Activated naive CD8-positive, alpha-beta T cell treated with anti-CD3 and anti-CD28 coated beads, Interleukin-2, amount 50 U/mL, for 24 hours (primary cell): ENCODE measurements at places on chromosomes 7 and 10.
A peak's percentile ranks its signal among the peaks of the same experiment; 100 is the strongest.

DNA sequence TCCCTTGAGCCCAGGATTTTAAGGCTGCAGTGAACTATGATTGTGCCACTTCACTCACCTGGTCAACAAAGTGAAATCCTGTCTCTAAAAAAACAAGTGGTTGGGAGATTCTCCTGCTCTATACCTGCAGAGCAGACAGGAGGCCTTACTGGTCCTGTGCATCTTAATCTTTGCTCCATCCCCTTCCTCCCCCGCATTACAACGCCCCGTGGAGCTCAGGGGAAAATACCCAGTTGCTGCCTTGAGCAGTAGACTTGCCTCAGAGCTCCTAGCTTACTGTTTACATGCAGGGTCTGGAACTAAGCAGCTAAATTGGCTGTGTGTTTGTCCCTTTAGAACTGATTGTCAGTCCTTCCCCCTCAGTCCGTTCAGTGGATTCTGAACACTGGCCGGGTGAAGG, 123.8 kb upstream of the KMT2E start:
- DNase-seq: no peak

DNA sequence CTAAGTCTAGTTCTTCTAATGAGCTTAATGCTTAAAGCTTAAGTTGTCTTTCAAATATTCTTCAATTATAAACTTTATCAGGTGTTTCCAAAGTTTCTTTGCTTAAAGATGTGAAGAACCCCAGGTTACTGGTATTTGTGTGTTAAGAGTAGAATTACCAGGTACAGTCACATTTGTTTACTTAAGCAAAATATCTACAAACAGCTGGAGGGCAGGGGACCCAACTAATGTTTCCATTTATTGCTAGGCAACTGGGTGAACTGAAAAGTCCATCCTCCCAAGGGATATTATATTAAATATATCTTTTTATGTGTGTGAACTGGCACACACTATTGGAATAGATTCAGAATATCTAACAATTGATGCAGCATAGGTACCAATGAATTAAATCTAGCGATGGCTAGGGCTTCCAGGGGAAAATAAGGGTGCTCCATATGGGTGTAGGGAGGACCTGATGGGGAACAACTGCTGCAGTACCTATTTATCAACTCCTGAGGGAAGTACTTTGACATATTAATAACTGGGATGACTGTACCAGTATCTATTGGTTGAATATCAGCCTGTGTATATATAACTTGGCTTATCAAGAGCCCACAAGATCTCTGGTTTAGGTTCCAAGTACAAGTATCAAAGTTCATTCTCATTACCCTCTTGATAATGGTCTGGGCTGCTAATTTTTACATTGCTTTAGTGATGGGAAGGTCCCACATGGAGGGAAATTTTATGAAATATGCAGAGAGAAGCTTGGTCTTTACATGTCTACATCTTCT, 10.3 kb upstream of the AGR3 start:
- DNase-seq: no peak

DNA sequence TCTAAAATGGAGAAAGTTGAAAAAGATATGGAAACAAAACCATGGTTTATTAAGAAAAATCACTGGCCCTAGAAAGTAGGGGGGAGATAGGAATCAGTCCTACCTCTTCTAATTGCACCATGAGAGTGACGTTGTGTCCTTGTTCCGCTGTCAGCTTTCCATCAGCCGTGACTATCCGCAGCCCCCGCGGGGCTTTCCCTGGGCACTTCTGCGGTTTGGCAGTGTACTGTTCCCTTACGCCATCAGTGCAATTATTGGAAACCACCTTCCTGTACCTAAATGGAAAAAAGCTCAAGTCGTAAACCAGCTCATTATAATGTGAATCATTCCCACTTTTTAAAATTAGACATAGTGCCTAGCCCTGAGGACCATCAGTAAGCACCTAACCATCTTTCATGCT, 512.2 kb downstream of the SORCS1 start:
- DNase-seq: no peak

DNA sequence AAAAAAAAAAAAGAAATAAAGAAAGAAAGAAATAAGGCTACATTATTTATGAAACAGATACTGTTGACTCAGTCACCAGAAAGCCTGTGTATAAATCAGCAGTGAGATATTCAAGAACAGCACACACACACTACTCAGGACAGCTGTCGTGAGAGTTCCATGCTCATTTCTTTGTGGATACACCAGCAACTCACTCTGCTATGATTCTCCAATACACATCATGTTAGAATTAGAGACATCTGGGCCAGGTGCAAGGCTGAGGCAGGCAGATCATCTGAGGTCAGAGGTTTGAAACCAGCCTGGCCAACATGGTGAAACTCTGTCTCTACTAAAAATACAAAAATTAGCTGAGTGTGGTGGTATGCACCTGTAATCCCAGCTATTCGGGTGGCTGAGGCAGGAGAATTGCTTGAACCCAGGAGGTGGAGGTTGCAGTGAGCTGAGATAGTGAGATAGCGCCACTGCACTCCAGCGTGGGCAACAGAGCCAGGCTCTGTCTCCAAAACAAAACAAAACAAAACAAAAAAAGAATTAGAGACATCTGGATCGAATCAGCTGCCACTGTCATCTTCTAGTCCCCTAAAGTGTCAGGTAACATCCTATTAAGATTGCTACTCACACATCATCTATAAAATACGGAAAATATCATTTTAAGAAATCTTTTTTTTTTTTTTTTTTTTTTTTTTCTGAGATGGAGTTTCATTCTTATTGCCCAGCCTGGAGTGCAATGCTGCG, 11.2 kb upstream of the NUPR2 start:
- no peak for DNase-seq

DNA sequence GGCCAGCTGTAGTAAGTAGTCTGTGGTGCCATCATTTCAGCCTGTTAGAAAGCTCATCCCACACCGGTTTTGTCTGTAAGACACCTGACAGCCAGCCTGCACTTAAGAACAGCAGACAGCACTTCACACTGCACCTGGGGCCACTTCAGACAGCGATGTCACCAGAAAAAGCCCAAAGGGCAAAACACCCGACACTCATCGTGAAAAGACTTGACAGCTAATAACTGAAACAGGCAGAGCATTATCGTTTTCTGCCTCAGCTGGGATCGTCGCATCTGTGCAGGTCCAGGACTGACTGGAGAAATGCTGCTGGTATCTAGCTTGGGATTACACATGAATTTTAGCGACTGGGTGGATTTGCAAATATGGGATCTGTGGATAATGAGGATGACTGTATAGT, 16.8 kb upstream of the LAT2 start:
- no peak for DNase-seq

DNA sequence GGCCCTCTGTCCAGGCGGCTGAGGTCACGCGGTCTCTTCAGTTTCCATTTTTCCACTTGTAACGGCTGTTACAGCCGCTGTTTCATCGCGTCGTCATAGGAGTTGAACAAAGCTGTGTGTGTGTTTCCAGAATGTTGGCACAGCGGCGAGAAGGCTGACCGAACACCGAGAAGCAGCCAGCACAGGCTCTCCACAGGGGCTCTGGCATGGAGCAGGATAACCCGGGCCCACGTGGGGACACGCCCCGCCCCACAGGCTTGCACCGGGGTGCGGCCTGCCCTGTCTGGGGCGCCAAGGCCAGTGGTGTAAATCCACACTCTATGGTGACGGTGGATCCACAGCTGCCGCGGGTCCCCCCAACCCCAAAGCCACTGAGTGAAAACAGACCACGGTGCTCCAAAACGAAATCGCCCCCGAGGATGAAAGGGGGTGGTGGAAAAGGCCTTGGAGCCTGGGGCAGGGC, 448.2 kb downstream of the DNAJB6 start:
- DNase-seq: no peak

DNA sequence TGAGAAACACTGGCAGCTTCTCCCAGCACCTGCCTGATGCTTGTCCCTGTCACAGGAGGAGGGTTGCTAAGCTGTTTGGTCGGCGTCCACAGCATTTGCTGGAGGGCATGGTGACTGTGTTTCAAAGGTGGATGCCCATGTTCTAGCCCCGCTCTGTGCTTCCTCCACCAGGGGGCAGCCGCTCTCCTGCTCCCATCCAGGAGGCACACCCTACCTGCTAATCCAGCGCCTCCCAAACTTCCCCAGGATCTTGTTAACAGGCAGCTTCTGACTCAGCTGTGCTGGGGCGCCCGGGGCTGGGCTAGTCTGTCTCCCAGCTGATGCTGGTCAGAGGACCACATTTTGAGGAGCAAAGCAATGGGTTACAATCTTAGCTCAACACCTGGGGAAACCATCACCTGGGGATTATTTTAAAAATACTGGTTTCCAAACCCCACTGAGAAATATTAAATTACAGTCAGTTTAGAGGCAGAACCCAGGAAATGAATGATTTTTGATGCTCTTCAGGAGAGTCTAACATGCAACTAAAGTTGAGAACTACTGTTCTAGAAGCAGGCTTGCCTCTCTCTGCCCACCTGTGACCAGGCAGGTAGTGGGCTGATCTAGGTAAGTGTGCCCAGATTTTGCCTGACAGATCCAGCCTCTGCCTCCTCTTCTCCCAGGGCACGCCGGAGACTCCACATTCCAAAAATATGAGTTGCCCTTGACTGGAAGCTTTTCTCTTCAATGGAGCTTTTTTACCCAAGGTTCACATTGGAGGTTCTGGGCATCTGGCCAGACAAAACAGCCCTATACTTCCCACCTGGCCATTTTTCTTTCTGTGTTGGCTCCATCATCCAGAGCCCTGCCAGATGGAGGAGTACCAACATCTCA, 92.7 kb upstream of the GPR26 start:
- peak; percentile 58 for DNase-seq

DNA sequence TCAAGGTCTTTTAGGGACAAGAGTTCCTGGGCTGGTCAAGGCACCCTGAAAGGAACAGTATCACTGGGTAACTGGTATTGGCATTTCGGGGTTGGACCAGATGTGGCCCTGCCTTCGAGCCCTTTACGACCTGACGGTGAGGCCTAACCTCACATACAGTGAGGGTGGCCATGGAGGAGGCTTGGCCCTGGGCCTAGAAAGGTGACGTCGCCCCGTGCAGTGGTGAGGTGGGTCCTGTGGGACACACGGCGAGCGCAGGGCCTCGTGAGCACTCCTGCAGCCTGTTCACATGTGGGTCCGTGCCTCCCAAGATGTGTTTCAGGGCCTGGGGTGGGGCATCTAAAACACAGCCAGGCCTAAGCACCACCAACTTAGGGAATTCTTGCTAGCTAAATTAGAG, 36.1 kb downstream of the CRHR2 start:
- no peak for DNase-seq

DNA sequence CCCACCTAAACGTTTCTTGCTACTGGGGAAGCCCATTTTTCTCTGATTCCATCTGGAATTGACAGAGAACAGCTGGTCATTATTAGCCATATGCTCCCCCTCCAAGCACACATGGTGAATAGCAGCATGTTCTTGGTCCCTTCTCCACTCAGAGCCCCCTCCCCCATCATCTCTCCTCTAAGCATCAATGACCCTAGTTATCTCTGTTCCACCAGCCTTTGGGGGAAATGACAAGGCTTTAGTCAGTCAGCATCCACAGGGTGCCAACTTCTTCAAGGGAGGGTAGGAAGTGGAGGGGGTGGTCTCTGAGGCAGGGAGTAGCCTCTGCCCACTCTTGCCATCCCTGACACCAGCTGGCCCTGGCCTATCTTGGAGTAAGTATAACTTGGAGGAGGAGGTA, 163.1 kb downstream of the UBE2H start:
- DNase-seq: no peak

DNA sequence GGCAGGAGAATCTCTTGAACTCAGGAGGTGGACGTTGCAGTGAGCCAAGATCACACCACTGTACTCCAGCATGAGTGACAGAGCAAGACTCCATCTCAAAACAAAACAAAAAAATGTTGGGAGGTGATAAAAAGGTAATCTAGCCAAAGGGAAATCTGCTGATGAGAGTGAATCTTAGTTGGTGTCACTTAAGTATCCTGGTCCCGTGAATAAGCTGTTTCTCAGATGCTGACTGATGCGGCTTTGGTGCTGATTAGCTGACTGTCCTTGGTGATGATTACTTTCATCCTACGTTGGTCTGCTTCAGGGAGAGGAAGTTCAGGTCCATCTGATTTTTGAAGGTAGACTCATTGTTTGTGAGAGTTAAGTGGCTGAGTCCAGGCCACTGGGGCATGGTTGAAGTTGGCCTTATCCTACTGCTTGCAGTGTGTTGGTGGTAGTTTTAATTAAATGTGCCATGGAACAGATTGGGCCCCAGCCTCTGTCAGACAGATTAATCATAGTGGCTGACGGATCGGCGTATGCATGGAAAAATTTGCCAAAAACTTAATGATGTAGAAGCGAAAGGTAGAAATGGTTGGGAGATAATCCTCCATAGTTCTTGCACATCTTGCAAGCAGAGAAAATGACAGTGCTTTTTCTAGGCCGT, 17.4 kb upstream of the TMEM236 start:
- DNase-seq: no peak

GRCh38 chr10:98417973-98418664, 3.1 kb upstream of the PYROXD2 start:
- no peak for DNase-seq

DNA sequence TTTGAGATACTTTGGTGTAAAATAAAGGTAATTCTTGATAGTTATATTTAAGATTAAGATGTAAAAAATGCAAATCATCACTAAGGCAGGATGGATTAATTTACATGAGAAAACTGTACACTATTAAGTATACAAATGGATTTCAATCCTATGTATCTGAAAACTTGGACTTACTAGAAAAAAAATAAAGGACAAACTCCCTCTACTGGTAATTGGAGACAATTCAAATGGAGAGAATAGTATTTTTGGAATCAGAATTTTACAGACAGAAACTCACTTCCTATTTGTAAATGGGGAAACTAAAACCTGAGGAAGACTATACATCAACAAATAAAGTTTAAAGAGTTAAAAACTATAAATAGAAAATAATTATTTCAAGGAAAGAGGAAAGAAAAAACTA, 62.6 kb downstream of the CUL2 start:
- DNase-seq: no peak

GRCh38 chr7:124250297-124251034, 217.6 kb upstream of the TMEM229A start:
- DNase-seq: no peak

DNA sequence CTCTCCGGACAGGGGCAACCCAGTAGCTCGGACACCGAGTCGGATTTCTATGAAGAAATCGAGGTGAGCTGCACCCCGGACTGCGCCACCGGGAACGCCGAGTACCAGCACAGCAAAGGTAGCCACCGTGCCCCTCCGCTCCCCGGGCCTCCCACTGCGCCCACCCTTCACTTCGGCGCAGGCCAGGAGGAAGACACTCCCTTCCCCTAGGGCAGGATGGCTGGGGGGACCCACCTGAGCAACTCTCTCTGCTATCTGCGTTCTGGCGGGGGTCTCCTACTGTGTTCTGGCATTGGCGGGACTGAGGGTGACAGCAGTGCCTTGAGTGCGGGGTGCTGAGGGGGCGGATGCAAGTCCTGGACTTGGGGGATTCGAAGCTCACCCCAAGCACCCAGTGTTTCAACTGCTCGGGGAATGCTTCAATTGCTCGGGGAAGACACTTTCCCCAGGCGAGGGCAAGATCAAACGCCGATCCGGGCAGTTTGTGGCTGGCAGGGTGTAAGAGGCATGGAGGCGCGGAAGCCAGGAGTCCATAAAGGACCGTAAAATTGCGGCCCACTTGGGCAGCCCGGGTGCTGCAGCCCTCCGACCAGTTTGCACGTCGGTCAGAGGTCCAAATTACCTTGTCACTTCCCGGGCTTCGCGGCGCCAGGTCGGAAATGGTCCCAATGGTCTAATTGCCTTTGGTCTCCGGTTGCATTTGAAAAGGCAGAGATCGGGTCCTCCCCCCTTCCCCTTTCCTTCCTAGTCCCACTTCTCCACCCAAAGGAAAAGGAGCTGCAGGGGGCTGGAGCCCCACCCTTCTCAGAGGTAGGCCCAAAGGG, 950 bp downstream of the EVX1 start:
- DNase-seq: no peak

- DNase-seq: no peak
Observed at GRCh38 chr10:121352231-121352855, 245.9 kb downstream of the FGFR2 start.

GRCh38 chr10:32972929-32973328, 14.9 kb upstream of the ITGB1 start:
- DNase-seq: no peak
